ENCODE measurements at places on chromosomes 1 and 21.

DNA sequence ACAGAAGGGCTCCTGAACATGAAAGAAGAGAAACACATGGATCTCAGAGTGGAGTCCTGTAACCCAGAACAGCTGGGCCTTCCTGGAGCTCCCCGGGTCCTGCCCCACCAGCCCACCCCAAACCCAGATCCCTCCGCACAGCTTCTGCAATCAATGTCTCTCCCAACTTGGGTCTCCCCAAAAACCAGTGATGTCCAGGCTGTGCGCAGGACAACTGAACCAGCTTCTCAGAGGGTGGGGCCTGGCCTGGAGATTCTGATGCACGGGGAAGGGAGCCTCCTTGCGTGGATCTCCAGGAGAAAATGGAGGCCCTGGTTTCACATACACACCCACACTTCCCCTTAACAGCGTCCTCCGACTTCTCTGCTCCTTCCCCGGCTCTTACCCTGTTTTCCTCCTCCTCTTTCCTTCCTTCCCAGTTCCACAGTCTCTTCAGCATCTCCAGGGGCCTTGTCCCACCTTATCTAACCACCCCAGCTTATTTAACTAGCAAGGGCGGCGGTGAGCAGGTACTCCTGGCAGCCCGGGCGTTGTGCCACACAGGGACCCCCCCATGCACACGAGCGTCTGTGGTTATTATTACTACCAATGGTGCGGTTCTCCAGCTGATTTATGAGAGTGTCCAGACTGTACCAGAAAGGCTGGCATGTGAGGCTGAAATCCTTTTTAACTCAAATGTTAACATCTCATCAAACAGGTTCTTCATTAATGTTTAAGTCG, 11.2 kb upstream of the MX2 start:
- no peak for DNase-seq

- no peak for DNase-seq
Observed at GRCh38 chr1:24364975-24365678, 46.0 kb downstream of the GRHL3 start.

GRCh38 chr1:182069028-182069466, 7.5 kb upstream of the ZNF648 start:
- DNase-seq: no peak

GRCh38 chr1:212242288-212242984, 42.8 kb upstream of the PPP2R5A start:
- DNase-seq: no peak

- no peak for DNase-seq
Observed at GRCh38 chr1:230537456-230537855, 104.8 kb upstream of the COG2 start.

- DNase-seq: no peak
Observed at GRCh38 chr1:58879464-58879863, 95.6 kb upstream of the JUN start.

DNA sequence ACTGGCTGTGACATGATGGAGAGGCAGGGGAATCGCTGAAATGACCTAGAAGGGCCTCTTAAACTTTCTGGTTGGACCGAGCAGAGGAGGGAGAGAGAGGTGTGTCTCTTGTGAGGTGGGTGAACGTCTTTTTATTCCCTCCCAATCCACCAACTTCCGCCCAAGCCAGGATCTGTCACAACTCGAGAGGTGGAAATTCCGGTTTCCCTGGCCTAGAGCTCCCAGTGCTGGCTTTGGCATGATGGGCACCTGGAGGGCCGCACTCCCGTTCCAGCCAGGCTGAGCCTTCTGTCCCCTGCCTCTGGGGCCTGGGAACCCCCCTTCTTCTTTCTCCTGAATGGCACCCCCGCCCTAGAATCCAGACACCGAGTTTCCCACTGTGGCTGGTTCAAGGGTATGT, at the start of gene SEMA4A:
TSS of gene SEMA4A (plus strand) at position 224 of the 400 bp plus-strand sequence. CDS start 994 bp downstream, outside the sequence.
- DNase-seq: no peak

DNA sequence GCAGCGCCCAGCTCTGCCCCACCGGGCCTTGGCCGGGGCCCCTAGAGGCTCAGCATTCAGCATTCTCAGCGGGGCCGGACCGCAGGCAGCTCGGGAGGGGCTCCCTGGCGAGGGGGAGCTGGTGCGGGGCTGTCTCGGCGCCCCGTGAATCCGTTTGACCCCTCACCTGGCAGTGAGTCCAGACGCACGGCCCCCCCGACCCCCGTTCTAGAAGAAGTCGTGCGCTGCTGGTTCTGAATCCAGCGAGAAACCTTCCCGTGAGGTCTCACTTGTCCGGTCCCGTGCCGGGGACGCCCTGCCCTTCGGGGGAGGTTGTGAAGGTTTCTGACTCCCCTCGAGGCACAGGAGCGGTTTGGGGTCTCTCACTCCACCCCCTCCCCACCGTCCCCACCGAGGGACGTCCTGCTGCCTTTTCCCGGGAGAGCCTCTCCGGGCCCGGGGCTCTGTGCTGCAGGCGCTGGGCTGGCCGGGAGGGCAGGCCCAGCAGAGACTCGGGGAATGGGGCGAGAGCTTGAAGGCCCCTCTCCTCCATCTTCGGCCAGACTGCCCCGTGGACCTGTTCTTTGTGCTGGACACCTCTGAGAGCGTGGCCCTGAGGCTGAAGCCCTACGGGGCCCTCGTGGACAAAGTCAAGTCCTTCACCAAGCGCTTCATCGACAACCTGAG, 655 bp downstream of the COL6A1 start:
- no peak for DNase-seq

DNA sequence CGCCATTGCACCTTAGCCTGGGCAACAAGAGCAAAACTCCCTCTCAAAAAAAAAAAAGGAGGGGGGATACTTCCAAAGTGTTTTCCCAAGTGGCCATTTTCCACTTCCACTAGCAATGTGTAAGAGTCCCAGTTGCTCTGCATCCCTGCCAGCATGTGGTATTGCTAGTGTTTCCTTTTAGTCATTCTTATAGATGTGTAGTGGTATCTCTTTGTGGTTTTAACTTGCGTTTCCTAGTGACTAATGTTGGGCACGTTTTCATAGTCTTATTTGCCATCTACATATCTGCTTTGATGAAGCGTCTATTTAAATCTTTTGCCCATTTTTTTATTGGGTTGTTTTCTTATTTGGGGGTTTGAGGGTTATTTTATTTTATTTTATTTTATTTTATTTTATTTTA, 31.1 kb downstream of the INAVA start:
- peak; percentile 13 for DNase-seq

All from stimulated activated CD4-positive, alpha-beta T cell treated with anti-CD3 and anti-CD28 coated beads, Interleukin-1b, Interleukin-23, amount 100 ng/mL, for 24 hours (primary cell).